Activated CD4-positive, alpha-beta T cell treated with anti-CD3 and anti-CD28 coated beads for 4 hours (primary cell): ENCODE measurements at places on chromosomes 16 and 17.

DNA sequence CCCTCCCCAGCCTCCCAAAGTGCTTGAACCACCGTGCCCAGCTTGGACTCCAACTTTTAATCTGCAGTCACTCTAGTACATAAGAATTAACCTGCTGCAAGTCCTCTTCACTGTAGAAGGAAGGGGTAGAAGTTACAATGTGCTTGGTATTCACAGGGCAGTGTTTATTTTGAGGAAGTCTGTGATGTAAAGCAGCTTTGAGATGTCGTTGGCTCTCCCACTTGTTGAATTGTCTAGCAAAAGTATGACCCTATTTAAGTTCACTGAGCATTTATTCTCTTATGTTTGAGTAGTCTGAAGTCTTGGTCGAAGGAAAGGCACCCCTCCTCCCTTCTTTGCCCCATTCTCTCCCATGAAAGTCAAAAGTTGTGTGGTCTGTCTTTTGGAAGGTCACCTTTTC lies 28.2 kb downstream of the SF3B3 start:
- no peak for DNase-seq

GRCh38 chr16:2486645-2487516 lies 12.0 kb downstream of the TBC1D24 start:
- DNase-seq = peak; percentile 85

GRCh38 chr17:82153745-82154375 lies 55.8 kb upstream of the FASN start:
- peak; percentile 81 for DNase-seq

- DNase-seq = no peak
Observed at GRCh38 chr16:27387724-27388123, 14.2 kb upstream of the IL21R start.

DNA sequence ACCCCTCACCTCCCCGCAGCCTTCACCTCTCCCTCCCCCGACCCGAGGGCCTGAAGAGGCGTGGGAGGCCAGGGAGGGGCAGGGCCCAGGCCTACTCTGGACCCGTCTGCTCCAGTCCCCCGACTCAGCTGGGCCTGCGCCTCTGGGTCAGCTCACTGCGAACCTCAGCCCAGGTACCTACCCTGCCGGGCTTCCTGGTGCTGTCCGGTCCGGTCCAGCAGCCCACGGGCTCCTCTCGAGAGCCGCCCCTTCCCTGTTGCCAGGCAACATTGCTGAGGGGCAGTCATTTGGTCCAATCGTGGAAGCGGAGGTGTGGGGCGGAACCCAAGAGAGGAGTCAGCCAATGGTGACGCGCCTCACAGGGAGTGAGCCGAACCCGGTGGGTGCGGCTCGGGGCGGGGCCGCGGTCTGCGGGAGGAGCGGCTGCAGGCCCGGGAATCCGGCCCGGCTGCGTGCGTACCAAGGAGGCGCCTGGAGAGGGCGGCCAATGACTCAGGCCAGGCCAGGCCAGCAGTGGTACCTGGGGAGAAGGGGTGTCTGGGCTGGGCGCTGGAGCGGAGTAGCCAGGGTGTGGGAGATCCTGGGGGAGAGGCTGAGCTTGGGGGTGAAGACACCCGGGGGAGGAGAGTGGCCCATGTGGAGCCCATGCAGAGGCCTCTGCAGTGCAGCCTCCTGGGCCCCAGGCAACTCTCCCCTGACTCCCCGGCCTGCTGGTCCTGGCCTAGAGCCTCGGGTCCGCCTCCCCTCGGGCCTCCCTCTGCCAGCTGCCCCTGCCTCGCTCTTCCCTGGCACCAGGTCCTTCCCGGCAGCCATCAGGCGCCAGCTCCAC lies at the start of gene MEAK7:
MEAK7 (minus strand) TSS at position 240 of the 829 bp plus-strand sequence. CDS start 6,573 bp downstream, outside the sequence.
- DNase-seq = peak; percentile 97

GRCh38 chr16:77963185-77964044 lies 58.9 kb upstream of the CLEC3A start:
- DNase-seq = no peak

- DNase-seq = no peak
Observed at GRCh38 chr17:82269138-82269881, 4.2 kb downstream of the CSNK1D start.

DNA sequence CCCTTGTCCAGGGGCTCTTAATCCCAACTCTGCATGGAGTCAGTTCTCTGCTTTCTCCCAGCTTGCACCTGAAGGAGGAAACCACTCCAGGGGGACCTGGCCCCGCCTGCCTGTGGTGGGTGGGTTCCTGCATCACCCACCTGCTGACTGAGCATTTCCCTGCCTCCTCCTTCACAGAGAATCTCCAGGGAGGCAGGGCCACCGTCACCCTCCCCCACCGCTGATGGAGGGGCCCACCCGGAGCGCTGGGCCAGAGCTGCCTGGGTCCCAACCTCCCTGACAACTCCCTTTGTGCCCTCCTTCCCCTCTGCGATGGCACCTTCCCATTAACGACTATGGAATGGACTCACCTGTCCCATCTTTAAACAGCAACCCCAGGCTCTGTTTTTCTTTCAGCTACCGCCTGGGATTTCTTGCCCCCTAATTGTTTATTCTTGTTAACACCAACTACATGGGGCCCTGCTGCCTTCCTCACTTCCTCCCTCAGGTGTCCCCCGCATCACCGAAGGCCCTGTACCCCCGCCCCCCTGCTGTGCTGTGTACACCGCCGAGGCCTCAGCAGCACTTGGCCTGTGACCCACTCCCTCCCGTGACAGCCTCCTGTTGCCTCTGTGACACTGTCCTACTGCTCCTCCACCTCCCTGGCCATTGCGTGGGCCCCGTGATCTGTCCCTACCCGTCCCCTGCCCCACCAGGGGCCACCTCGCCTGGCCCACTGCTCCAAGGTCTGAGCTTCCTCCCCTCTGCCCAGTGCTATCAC lies 842 bp upstream of the TEDC2 start:
- no peak for DNase-seq

GRCh38 chr17:63191610-63192009 lies 225.6 kb downstream of the TANC2 start:
- DNase-seq = no peak

DNA sequence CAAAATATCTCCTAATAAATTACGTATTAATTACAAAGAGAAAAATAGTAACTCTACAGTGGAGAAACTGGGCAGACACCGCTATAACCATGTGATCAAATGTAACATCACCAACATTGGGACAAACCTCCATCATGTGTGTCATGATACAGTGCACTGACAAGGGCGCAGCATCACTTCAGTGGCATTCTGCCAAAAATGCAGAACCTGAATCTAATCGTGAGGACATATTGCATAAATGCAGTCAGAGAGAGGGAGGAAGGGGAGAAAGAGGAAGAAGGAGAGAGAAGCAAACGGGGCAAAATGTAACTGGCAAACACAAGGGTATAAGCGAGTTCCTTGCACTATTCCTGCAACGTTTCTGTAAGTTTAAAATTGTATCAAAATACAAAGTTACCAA lies 74.2 kb upstream of the MARCHF10 start:
- DNase-seq = no peak

- no peak for DNase-seq
Observed at GRCh38 chr17:9668517-9668916, 23.2 kb downstream of the USP43 start.

DNA sequence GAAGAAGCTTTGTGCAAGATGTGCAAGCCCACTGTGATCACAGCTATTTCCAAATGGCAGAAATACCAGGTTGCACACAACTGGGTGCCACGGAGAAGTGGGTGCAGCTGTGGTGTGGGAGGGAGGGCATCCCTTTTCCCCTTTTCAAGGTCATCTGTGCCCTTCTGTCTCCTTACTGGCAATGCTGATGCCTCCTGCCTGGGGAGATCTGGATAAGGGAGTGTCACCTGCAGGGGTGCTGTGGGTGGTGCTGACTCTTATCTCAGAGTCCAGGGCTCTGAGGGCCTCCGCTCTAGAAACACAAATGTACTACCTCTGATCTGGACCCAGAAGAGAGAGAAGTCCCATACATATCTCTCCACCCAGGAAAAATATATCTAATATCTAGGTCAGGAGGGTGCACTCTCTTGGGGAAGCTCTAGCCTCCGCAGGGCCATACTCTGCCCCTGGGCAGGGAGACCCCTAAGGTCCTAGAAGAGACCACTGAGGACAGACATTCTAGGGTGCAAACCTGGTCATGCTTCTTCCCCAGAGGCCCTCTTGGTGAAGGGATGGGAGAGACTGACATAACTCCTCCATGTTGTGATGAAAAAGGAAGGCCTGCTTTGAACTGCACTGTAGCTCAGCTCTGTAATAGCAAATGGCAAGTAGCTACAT lies 18.5 kb downstream of the NPRL3 start:
- no peak for DNase-seq

- no peak for DNase-seq
Observed at GRCh38 chr16:75244225-75244809, 7.1 kb downstream of the BCAR1 start.

- no peak for DNase-seq
Observed at GRCh38 chr17:44216694-44217093, 2.8 kb downstream of the UBTF start.

GRCh38 chr17:38907930-38908675 lies 17.3 kb upstream of the LASP1NB start:
- DNase-seq = no peak

DNA sequence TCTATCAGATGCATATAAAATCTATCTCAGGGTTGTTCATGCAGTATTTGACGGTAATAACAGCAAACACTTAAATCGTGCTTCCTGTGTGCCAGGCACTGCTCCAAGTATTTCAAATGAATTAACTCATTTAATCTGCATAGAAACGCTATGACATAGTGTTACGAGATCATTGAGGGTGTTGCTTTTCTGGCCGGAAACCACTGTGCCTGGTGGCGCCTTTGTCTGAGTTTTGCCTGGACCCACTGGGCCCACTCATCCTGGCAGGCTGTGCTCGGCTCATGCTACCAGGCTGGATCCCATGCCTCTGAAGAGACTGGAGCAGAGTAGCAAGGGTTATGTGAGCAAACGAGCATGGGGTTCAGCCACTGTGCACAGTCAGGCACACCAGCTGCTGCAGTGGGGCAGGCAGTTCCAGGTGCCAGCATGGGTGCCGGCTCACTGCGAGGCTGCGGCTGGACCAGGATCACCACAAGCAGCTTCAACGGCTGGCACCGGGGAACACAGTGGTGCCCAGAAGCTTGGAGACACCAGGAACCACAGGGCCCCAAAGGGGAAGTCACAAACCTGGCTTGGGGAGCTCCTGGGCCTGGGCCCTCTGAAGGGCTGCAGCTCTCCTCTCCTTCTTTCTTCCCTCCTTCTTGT lies 45.9 kb upstream of the CLEC19A start:
- DNase-seq = no peak

GRCh38 chr17:42133461-42134041 lies 10.9 kb downstream of the HSPB9 start:
- peak; percentile 49 for DNase-seq

DNA sequence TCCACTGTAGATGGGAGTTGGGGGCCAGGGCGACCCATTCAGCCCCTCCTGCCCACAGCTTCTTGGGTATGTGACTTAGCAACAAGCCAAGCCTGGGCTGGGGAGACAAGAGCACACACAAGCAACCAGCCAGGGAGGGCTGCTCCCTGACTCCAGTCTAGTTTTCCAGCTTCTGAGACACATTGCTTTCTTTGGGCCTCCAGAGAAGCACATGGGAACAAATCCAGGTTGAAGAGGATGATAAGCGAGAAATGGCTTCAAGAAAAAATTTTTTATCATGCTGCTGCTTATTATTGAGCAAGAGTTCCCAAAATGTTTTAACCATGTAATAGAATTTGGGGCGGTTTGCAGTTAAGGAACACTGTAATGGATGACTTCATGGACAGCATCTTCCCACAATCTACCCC lies 173.7 kb downstream of the SOX9 start:
- no peak for DNase-seq

DNA sequence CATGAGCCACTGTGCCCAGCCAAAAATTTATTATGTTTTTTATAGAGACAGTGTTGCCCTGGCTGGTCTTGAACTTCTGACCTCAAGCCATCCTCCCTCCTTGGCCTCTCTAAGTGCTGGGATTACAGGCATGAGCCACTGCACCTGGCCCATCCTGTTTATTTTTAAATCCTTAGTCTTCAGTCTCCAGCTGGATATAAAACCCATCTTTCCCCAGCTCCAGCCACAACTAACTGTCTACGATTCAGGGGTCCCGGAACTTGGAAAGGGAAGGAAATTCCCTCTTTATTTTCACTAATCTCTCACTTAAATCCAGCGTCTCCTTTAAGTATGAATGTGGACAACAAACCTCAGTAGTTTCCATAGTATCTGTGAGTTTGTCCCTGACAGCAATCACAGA lies 62.2 kb downstream of the IQCK start:
- no peak for DNase-seq

DNA sequence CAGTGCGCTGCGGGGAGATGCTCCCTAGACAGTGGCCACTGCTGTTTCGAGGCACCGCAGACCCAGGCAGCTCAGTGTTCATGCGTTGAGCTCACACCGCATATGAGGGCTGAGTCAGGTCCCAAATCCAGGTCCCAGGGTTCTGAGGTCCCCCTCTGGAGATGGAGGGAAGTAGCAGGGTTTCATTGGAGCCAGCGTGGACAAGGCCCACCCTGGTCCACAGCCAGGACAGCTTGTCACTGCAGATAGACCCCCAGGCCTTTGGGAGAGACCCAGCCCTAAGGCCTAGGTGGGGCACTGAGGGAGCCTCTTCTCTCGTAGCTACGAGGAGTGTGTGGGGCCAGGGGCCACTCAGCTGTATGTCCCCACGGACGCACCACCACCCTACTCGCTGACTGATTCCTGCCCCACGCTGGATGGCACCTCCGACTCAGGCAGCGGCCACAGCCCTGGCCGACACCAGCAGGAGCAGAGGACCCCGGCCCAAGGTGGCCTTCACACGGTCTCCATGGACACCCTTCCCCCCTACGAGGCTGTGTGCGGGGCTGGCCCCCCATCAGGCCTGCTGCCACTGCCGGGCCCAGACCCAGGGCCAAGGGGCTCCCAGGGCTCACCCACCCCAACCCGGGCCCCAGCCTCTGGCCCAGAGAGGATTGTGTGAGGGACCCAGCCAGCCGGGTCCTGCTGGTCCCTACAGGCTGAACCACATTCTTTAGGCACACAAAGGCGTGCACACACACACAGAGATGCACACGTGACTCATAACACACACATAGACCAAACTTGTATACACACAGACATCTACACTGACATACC lies 53.4 kb downstream of the BEAN1 start:
- no peak for DNase-seq

DNA sequence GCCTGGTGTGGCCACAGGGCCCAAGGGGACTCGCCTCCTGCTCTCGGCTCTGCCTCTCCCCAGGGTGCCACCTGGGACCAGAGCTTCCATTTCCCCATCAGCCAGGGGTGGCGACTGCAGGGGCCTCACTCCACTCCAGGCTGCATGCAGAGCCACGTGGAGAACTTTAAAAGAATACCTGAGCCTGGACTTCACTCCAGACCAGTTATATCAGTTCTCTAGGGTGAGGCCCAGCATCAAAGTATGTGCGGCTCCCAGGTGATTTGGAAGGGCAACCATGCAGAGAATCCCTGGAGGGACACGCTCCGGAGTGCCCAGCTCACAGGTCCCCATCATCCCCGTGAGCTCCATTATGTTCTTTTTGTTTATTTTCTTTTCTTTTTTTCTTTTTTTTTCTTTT lies 39.8 kb downstream of the KIAA0513 start:
- DNase-seq = no peak
